ENCODE measurements at places on chromosomes 1 and 21. TPM values are rescaled to one million over a fixed set of nuclear protein-coding genes. Genes with fewer than 3 reads are reported as not detected.

- no peak for DNase-seq
Measured at GRCh38 chr1:205069371-205070125, 14.7 kb downstream of the TMEM81 start.

RWDD3 gene
- 26.4 TPM for total RNA-seq

DNA sequence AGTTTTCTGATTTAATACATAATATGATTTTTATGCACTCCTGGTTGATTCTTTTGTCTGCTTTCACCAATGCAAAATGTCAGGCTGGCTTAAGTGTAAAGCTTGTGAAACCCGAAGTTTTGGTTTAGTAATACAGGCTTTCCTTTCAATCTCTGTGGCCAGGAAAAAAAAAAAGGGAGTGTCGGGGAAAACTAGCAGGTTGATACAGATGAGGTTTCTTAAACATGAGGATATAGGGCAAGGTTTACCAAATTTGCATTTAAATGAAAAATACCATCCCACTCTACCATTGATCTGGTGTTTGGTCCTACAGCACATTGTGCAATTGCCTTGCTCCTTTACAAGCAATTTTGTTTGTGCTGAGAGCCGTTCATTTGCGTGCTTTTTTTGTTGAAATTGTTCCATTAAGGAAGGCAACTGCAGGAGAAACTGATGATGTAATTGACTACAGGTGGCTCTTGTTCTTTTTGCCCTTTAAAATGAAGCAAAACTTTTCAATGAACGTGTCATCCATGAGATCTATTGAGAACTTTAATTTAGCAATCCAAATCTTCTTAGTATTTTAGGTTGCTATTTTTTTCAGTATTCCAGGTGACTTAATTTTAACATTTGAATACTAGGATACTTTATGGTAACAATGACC, 22.7 kb downstream of the CLIC6 start:
- DNase-seq = no peak

GRCh38 chr1:66546047-66546810, 12.3 kb downstream of the SGIP1 start:
- DNase-seq = no peak

GRCh38 chr1:35641233-35641866, at the start of gene PSMB2:
Gene PSMB2, minus strand, starts transcription at chr1:35641526. Its CDS starts 94 bp downstream, at chr1:35641432.
- DNase-seq = peak; percentile 97

DNA sequence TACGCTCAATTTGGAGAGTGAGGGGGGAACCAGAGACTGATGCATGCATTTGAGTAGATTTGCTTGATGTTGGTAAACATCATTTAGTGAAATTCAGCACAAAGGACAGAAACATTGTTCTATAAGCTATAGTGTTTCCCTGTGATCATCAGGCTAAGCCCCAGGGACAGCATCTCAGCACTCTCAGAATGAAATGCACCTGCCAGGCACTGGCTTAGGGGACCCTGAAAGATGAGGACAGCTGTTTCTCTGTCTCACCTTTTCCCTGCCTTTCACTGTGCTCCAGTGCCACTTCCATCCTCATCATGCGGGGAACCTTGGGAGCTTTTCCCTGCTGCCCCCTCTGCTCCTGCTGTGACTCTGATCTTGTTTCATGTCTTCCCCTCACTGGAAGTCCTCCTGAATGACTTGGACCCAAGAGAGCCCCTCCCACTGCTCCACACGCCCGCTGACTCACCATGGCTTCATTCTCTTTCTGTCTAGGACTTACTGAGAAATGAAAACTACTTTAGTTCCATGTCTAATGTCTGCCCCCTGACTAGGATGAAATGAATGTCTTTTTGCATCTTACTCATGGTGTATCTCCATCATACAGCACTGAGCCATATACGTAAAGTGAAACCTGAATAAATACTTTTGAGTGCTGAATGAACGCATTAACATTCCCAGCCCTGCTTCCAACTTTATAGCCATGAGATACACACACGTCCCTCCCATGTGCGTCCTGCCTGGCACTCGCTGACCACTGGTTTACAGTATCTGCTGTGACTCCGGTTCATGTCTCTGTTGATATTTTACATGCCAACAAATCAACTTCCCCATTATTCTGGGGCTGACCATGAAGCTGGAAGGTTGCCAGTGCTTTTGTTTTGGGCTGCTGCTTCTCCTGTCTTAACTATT, 182.0 kb downstream of the PCP4 start:
- DNase-seq = peak; percentile 25

DNA sequence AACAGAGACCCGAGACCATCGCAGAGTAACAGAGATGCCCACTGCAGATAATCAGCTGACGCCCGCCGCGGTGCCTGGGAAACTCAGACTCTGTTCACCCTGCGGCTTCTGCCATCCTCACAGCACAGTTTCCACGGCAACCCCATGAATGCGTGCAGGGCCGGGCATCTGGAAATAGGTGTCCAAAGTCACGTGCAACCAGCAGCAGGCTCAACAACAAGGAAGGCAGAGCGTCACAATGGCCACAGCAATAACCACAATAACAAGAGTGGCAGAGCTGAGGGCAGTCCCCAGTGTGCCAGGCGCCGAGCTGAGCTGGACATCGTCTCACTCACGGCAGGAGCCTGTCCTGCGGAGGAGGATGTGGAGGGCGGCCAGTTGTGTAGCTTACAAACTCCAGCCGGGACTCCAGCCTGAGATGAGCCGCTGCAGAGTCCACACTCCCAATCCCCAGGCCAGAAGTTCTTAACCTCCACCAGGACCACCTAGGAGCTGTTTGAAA, 102.0 kb downstream of the CRYAA start:
- DNase-seq = no peak

FASLG gene
- total RNA-seq = not detected

DNA sequence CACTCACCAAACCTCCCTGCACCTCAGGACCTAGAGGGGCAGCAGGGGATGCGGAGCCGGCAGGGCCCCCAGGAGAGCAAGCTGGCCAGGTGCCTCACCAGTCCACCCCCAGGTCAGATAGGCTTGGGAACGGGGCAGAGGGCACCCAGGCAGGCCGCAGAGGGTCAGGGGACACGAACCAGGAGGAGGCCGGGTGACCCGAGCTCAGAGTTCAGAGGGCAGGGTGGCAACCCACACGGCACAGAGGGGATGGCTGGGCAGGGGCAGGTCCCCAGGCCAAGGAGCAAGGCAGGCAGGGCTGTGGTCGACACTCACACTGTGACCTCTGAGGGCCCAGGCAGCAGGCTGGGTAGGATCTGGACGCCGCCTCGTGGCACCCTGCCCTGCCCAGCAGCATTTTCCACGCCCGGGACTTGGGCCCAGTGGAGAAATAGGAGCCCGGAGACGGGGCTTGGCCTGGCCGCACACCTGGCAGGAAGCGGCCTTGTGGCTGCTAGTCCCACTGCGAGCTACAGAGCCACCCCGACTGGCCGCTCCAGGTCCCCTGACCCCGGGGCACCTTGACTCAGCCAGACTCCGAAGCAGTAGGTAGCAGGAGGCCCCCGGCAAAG, 5.3 kb downstream of the DVL1 start:
- DNase-seq = no peak

- DNase-seq = peak; percentile 77
Measured at GRCh38 chr1:9101510-9102146, 27.3 kb downstream of the GPR157 start.

DNA sequence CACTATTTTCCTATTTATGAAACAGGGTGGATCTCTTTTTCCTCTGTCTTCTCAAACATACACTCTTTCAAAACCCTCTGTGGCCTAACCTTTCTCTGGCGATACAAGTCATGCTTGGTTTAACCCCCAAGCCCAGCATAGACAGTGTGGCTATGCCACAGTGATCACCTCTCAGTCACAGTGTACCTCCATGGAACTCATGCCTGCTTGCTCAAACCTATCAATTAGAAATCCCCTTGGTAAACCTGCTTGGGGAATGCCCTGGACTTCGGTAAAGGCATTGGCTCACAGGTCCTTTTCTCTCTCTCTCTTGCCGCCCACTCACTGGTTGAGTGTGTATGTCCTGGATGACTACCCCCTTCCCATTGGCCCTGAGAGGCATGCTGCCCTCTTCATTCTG, 147.5 kb downstream of the CYYR1 start:
- no peak for DNase-seq
